ENCODE measurements at places on chromosomes 12 and 14.
A peak's percentile ranks its signal among the peaks of the same experiment; 100 is the strongest.

DNA sequence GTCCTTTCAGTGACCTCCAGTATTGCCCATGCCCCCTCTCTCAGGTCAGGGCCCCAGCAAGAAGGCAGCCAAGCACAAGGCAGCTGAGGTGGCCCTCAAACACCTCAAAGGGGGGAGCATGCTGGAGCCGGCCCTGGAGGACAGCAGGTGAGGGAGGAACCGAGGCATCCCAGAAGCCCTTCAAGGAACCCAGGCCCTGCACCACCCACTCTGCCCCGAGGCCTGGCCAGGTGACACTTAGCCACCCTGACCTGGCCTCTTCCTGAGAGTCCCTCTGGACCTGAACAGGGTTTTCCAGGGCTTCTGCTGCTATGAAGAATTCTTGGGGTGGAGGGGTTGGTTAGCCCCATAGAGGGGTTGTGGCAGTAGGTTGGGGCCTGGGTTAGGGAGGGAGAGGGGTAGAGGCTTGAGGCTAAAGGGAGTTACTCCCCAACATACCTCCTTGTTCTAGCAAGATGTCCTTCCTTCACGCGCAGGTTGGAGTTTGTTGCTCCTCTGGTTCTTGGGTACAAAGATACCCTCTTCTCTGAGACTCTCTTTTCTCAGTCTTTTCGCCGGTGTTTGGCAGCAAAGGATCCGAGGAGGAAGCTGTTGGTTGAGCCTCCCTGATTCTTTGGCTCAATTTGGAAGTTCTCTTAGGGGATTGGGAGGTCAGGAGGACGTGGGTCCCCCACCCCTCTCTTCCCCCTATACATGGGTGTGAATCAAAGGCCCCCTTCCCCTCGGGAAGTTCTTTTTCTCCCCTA lies 2.1 kb downstream of the TARBP2 start:
- no peak for DNase-seq

DNA sequence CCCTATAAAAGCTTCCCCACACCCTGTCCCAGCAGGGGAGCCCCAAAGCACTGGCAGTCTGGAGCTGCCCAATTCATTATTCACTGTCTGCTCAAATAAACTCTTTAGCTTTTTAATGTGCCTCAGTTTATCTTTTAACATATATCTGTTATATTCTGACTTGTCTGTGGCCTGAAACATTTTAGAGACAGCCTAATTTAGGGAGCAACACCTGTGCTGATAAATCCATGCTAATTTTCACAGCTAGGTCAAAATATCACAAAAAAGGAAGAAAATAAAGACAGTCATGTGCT lies 32.9 kb downstream of the TMTC1 start:
- no peak for DNase-seq

- DNase-seq, result peak; percentile 35
Observed at GRCh38 chr14:89640141-89640540, 223.1 kb upstream of the FOXN3 start.

GRCh38 chr14:57578801-57579200 lies 85.1 kb upstream of the CCDC198 start:
- peak; percentile 1 for DNase-seq

GRCh38 chr12:89750389-89751351 lies 42.0 kb upstream of the ATP2B1 start:
- peak; percentile 90 for DNase-seq

DNA sequence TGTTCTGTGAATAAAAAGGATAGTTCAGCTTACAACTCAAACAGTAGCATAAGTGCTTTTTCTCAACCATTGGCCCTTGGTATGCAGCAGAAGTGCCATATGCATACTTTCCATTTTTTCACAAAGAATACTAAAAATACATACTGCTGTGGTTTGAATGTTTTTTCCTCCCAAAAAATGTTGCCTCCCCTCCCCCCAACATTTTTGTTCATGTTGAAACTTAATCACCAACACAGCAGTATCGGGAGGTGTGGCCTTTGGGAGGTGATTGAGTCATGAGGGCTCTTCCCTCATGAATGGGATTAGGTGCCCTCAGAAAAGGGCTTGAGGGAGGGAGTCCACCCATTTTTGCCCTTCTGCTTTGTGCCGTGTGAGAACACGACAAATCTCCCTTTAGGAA lies 198.6 kb downstream of the ESR2 start:
- DNase-seq, result peak; percentile 95

DNA sequence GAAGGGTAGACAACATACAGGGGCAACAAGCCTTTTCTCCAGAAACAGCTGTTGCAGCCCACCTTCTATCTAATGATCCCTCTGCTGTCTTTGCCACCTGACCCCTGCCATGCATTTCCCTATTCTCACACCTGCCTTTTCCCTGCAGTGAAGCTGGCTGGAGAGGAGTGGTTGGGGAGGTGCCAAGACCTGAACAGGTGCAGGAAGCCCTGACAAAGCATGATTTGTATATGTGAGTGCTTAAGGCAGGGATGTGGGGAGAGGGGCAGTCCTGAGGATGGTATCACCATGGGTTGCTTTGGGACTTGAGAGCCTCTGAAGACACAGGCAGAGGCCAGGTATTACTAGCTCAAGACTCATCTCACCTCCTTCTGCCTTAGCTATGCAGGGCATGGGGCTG lies 2.9 kb upstream of the PFDN5 start:
- DNase-seq, result no peak

- peak; percentile 62 for DNase-seq
Observed at GRCh38 chr14:66105815-66106214, 380.4 kb upstream of the CCDC196 start.

DNA sequence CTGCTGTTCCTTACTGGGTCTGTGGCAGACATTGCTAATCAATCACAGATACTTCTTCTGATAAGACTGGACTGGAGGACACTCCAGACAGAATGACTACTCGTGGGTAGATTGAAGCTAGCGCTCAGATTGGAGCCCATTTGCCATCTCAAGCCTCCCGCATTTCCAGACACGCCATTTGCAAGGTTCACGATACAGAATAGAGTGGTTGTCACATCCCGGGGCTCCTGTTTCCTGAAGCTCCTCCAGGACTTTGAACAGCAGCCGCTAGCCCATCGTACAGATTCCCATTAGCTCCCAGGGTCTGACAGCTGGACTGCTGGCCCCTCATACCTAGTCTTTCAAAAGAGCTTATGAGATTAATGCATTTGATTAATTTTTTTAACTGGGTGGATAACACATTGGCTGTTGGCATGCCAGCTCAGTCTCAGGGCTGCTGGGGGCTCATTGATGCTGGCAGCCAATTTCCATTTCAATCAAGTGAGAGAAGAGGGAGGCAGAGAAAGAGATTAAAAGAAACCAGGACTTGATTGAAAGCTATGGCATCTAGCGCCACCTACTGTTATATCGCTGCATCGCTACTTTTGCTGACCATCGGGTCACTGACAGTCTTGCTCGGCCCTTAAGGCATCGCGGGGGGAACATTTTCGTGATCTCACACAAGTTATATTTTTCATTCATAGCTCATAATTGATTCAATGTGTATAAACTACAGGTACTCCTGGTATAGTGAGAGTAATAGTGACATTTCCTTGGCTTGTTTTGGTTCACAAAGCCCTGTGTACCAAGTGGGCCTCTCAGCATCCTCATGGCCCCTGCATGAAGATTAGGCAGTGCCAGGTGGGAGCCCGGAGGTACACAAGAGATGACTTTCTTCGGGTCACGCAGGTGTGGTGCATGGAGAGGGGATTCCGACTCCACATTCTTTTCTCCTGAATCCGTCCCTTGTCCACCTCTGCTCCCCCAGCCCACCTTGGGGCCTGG lies 78.6 kb downstream of the CCDC60 start:
- peak; percentile 42 for DNase-seq

DNA sequence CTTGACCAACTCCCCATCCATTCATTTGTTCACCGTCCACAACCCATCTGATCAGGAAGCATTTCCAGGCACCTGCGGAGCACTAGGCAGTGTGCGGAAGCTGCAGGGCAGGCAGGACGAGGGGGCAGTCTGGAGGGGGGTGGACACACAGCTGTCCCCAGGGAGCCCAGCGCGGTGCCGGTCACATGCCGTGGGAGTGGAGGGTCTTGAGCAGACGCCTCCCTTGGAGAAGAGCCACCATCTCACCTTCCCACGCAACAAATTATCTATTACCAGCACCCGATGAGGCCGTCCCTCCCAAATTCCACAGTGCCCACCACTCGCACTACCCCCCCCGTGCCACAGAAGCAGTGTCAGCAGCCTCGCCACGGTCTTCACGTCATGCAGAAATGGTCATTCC lies 10.8 kb downstream of the DLK1 start:
- DNase-seq, result no peak

- DNase-seq, result no peak
Observed at GRCh38 chr12:62659453-62660295, 193.0 kb downstream of the MON2 start.

DNA sequence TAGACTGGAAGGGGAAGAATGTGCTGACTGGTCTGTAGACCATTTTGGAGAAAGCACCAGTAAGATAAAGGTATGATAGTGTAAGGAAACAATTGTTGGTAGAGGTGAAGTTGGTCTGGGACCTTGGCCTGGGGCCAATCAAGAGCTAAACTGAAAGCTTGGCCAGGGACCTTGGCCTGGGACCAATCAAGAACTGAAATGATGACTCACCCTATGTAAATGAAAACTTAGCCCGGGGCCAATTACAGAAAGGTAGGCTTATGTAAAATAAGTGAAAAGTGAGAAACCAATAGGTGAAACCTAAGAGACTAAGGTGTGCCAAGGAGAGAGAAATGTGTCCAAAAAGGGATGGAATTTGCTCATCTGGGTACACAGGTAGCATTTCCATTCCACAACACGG lies 776.0 kb downstream of the C12orf50 start:
- no peak for DNase-seq

- no peak for DNase-seq
Observed at GRCh38 chr12:110743571-110744093, 941 bp upstream of the PPP1CC start.

DNA sequence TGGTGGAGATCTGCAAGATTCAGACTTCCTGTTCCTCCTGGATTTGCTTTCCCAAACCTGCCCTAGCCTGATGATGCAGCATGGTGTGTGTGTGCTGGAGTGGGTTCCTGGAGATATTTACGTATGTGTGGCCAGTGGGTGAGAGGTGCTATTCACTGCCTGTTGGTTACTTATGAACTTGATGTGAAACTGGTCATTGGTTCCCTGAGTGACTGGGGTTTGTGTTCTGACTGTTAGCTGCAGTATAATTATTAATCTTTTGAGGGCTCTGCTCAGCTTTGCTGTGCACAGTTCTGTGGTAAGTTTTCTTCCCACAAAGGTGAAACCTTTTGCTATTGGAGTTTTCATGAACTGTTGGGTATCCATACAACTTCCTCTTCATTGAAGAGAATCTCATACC lies 541.8 kb upstream of the FBXO33 start:
- no peak for DNase-seq

DNA sequence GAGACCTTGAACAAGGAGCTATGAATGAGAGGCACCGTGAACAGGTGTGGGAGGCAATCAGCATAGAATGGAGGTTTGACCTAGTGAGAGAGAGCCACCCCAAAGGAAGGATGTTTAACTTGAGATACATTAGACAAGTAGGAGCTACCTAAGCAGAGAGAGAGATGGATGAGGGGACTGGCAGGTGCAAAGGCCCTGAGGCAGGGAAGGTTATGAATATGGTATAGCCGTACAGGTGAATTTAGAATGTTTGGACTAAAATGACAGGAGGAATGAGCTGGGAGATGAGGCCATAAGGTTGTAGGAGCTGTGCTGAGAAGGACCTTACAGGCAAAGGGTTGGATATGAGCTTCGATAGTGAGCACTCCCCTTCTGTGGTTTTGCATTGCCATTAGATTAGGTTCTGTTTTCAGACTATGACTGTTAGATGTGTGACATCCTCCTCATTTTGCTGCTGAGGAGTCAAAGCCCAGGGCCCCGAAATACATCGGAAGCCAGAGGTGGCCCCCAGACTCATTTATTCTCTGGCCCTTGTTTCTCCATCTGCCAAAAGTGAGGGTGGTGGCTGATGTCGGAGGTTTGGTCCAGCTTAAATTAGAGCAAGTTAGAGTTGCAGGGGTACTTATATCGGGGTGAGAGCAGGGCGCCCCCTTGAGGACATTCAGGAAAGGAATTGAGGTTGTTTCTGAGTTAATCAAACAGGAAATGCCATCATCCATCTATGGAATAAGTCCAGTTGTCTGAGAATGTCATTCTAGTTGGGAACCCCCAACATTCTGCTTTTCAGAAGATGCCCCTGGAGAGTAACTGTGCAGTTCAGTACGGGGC lies 29.4 kb downstream of the SLC24A4 start:
- peak; percentile 20 for DNase-seq

GRCh38 chr12:92034858-92035401 lies 110.7 kb downstream of the BTG1 start:
- peak; percentile 76 for DNase-seq

DNA sequence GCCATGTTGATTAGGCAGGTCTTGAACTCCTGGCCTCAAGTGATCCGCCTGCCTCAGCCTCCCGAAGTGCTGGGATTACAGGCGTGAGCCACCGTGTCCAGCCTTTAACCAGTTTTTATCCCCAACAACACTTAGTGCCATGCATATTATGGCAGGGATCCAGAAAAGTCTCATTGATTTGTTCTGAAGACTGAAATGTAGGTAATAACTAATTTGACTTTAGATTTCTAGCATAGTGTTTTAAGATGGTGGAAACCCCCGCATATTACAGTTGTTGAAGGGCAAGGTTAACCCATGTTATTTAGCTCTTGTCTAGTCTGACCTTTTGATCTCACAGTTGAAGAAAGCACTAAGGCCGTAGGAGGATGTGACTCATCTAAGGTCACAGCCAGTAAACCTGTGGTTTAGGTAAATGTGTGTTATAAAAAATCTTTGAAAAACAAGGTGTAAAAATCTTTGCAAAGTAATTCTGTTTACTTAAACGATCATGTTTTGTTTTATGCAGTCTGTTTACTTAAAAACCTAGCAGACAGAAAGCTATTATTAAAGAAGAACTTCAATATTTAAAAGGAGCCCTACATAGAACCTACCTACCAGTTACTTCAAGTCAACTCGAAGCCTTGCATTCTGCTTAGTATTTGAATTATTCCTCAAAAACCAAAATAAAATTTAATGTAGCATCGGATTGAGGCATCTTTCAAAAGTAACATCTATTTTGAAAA lies 24.8 kb downstream of the BICDL1 start:
- DNase-seq, result no peak

GRCh38 chr12:109693653-109694600 lies 19.7 kb upstream of the FAM222A start:
- DNase-seq, result no peak

DNA sequence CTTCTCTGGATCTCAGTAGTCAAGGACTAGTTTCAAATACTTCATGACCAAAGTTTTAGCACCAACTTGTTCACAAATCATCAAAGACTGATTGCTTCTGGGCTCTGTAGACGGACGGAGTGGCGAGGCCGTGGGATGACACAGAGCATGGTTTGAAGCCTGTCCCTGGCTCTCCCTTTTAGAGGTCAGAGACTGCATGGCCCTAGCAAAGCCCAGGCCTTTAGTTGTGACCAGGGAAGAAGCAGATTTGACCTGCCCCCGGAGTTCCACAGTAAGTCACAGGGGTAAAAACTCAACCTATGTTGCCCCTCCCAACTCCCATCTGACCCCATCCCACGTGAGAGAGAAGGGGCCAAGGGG lies 90.4 kb downstream of the SYNE3 start:
- no peak for DNase-seq

All from fibroblast of skin of scalp (primary cell).